ENCODE measurements at places on chromosomes 12 and 14. TPM values are rescaled to one million over a fixed set of nuclear protein-coding genes. Genes with fewer than 3 reads are reported as not detected.

DNA sequence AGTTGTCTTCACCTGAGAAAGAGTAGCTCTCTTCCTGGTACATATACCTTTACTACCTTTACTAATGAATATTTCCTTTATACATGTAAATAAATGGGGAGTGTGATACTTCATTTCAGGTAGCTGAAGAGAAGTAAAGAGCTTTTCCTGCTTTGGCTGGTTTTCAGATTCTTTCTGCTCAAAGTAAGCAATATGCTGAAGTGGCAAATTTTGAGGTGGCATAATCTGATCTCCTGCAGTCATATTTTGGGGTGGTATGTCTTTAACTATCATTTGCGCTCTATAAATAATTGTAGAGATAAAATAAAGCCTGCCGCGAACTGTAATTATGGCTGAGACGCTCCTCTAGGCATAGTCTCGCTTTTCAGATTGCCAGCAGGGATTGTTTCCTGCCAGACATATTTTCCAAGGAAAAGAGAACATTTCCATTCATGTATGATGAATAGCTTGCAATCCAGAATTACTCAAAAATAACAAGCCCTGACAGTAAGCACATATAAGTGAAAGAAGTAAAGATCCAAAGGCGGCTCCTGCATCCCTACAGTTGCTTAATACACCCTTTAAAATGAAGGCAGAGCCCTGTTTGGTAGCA lies 200.7 kb downstream of the C12orf50 start:
- no peak for DNase-seq

- DNase-seq, result no peak
Observed at GRCh38 chr12:129053232-129053631, 200.0 kb downstream of the GLT1D1 start.

The OTX2 gene
- not detected for polyA plus RNA-seq

The RAPGEF3 gene
- 3.9 TPM for polyA plus RNA-seq

DNA sequence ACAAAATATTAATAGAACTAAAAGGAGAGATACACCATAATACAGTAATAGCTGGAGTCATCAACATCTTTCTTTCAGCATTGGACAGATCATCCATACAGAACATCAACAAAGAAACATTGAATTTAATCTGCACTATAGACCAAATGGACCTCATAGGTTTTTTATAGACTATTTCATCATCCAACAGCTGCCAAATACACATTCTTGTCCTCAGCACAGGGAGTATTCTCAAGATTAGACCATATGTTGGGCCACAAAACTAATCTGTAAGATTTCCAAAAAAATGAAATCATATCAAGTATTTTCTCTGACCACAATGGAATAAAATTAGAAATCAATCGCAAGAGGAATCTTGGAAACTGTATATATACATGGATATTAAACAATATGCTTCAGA lies 86.9 kb downstream of the FSCB start:
- no peak for DNase-seq

- DNase-seq, result no peak
Observed at GRCh38 chr12:65999564-66000280, 130.8 kb downstream of the LLPH start.

- no peak for DNase-seq
Observed at GRCh38 chr14:57246933-57247657, 21.6 kb downstream of the EXOC5 start.

DNA sequence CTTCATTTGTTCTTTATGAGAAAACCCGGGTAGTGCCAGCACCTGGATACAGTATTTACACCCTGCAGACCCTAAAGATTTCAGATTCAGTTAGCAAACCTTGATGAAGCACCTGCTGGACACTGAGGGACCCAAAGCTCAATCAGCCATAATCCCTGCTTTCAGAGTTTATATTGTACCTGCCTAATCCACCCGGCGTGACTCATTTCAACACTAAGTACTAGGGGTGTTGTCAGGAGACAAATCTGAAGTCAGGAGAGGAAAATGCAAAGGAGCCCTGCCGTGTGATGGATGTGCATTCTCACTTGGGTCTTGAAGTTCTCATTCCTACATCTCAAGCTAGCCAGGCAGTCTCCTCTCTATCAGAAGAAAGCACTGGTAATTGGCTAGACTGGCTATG lies 176.7 kb upstream of the BCL2L14 start:
- DNase-seq, result no peak

DNA sequence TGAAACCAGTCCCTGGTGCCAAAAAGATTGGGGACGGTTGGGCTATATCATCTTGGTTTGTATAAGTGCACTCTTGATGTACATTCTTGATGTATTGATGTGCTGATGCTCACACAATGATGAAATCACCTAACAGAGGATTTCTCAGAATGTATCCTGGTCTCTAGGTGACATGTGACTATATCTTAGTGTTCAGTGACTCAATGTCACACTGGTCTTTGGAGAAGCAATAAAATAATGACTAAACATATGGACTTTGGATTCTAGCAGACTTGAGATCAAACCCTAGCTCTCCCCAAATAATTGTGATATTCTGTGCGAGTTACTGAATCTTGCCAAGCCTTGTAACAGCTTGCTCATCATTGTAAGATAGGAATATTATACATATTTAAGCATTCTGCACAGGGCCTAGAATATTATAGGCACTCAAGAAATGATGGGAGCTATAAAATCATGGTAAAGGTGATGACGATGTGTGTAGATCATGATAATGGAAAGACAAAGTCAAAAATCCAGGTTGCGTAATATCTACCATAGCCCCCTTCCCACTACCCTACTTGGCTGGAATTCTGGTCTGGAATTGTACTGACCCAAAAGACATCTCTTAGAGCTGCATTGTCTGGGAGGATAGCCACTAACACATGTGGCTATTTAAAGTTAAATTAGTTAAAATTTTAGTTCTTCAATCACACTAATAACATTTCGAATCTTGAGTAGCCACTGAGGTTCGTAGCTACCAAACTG lies 117.6 kb upstream of the PWP1 start:
- no peak for DNase-seq

- DNase-seq, result peak; percentile 13
Observed at GRCh38 chr12:2451025-2451424, 343.7 kb upstream of the FKBP4 start.

DNA sequence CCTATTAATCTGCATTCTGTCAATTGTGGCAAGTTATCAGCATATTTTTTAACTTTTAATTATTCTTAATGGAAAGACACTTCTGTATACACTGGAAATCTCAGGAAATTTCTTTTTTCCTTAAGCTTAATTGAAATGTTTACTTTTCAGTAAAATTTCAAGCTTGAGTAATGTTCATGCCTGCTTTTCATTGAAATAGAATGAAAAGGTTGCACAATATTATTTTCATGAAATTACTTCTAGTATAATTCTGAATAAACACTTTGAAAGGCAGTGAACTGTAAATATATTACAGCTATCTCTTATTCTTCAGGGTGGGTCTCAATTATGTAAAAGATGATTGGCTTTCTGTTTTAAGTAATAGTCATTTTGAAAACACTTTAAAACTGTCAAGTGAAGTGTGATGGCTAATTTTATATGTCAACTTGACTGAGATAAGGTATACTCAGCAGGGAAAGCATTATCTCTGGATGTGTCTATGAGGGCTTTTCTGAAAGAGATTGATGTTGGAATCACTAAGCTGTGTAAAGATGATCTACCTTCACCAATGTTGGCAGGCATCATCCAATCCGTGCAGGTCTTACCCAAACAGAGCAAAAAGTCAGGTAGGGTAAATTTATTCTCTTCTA lies 29.9 kb downstream of the CLEC2D start:
- DNase-seq, result no peak

DNA sequence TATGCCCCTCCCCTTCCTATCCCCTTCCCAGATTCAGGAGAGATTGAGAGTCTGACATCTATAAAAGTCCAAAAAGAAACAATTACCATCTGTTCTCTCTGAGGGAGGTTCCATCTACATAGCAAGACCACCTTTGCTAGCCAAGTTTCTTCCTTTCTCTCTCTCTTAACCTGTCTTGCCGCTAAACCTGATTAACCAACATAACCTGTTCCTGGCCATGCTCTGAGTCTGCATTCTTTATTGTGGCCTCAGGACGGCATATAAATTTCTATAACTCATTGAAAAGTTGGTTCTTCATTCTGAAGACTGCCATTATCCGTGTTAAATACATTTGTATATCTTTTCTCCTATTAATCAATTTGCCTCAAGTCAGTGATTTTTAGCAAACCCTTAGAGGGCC lies 594.0 kb downstream of the KCNH5 start:
- DNase-seq, result no peak

GRCh38 chr14:104313674-104314073 lies 175.3 kb downstream of the KIF26A start:
- DNase-seq, result peak; percentile 27

The ZDHHC22 gene
- not detected for polyA plus RNA-seq

- no peak for DNase-seq
Observed at GRCh38 chr14:99181241-99181640, 90.8 kb downstream of the BCL11B start.

DNA sequence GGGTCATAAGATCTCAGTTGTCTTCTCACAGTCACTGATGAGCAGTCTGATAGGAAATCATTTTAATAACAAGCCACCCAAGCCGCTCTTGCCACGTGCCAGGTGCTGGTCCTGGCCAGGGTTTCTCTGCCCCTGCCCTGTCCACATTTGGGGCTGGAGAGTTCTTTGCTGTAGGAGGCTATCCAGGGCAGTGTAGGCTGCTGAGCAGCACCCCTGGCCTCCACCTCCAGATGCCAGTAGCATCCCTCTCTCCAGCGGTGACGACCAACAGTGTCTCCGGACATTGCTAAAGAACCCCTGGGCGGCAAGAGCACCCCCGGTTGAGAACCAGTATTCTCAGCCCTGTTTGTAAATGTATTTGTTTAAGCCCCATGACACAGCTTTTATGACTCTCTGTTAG lies 243.7 kb downstream of the GLT1D1 start:
- no peak for DNase-seq

GRCh38 chr12:29879606-29880308 lies 96.0 kb upstream of the TMTC1 start:
- no peak for DNase-seq

- peak; percentile 71 for DNase-seq
Observed at GRCh38 chr12:10395390-10395998, 5.7 kb upstream of the KLRK1 start.

The BIN2 gene
- 21.2 TPM for polyA plus RNA-seq

DNA sequence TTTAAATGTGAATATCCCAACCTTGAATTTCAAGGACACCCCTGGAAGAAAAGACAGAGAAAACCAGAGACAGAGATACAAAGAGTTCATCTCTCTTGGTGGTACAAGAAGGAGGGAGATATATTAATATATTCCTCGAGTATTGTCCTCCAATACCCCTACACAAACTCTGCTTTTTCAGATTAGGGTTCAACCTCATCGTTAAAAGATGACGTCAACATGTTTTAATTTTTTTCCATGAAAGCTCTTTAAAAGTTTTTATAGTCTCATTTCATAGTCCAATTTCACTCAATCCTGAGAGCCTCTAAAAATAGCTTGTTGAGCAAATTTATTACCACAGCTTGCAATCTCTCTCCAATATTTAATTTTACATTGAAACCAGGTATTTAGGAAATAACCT lies 19.4 kb downstream of the RHOJ start:
- DNase-seq, result no peak

The SLC4A8 gene
- polyA plus RNA-seq, result under 0.01 TPM

- DNase-seq, result no peak
Observed at GRCh38 chr12:103924761-103925641, 5.2 kb upstream of the HSP90B1 start.

GRCh38 chr12:74426091-74426490 lies 111.5 kb upstream of the ATXN7L3B start:
- no peak for DNase-seq

DNA sequence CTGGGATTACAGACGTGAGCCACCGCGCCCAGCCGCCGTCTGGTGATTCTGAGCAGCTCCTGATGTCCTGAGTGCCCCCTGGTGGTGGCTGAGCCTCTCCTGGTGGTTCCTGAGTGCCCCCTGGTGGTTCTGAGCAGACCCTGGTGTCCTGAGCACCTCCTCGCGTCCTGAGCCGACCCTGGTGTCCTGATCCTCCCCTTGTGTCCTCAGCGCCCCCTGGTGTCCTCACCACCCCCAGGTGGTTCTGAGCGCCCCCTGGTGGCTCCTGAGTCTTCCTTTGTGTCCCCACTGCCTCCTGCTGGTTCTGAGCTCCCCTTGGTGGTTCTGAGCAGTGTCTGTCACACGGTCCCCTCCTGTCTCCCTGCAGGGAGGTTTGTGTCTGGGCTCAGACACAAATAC lies 1304.9 kb downstream of the TMEM121 start:
- no peak for DNase-seq

GRCh38 chr12:111471236-111471635 lies 65.5 kb downstream of the SH2B3 start:
- DNase-seq, result no peak

DNA sequence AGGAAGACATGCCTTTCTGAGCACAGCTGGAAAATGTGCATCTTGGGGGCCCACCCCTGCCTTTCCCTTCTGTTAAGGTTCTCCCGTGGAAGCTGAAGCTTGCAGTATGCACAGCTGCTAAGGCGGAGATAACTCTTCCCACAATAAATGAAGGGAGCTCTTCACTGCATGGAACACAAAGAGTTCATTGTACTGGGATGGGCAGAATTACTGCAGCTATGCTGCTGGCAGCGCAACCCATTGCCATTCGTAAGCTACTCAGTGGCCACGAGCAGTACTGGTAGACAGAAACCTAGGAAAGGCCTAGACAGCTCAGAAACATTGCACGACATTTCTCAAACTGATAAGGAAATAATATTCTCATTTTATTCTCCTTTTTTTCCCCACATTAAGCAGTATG lies 310.2 kb downstream of the MDGA2 start:
- DNase-seq, result no peak

GRCh38 chr12:132450418-132451171 lies 39.4 kb upstream of the FBRSL1 start:
- no peak for DNase-seq

GRCh38 chr12:87704374-87704773 lies 324.8 kb downstream of the C12orf50 start:
- DNase-seq, result no peak

DNA sequence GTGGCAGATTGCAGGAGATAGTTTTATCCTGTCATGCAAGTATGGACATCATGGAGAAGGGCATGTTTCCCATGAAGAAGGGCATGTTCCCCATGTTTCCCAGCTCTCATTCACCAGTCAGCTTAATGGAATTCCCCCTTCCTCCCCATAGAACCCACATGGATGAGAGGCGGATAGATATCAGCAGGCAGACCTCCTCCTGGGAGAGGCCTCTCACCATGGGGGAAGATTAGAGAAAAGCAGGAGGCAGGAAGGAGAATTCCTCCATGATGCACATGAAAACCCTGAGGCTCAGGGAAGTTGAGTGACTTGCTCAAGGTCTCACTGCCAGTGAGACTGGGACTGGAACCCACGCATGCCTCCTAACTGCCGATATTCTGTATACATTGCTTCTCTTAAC lies 92.9 kb upstream of the FOXN3 start:
- no peak for DNase-seq

DNA sequence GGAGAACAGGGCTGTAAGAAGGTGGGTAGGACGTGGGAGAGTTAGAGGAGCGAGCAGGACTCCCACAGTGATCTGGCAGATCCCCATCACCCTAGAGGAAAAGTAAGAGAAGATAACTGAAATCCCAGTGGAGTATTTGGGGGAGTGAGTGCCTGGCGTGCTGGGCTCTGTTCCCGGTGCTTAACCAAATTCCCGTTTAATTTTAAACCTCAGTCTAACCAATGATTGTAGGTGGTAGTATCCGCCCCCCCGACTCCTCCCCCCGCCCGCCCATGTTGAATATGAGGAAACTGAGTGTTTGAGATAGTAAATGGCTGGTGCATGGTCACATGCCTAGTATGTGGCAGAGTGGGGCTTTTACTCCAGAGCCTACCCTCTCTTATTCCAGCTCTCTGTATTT lies 1.2 kb downstream of the TARBP2 start:
- peak; percentile 49 for DNase-seq

Data from sigmoid colon (tissue), 7 donors.